ENCODE measurements at places on chromosomes 3 and 15.

GRCh38 chr3:142275856-142276255 is 50.5 kb upstream of the GK5 start:
- no peak for DNase-seq

- no peak for DNase-seq
Observed at GRCh38 chr15:75233504-75234190, 24.5 kb upstream of the GOLGA6C start.

DNA sequence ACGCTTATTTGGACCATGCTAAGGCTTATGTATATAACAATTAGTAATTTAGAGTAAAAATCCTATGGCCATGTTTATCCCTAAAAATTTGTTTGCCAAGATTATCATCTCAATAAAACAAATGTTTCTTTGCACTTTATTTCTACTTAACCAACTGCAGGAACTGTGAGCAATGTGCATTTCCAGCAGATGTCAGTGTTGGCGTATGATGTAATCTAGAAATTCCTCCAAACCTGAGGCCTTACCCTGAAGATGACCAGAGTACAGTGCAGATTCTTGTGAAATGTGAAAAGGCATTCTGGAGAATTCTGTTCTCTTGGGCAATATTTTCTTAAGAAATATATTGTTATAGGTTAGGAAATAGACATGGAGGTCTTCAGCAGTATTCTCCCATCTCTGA is 205.9 kb downstream of the MBNL1 start:
- DNase-seq, result no peak

- no peak for DNase-seq
Observed at GRCh38 chr3:185732782-185733181, 92.1 kb downstream of the IGF2BP2 start.

DNA sequence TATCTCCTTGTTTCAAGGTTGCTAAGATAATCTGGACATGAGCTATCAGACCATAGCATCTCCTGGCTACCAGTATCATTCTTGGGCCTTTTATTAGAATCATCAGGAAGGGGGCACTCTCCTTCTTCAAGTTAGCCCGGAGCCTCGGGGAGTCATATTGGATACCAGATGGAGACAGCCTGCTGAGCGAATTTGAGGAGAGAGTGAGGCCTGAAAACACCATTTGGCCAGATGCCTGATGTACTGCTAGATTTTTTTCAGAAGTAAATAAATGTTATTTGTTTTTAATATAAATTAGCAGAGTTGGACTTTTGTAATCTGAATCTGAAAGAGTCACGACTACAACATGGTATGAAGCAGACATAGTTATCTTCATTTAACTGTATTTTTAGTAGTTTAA is 848.6 kb downstream of the IGSF11 start:
- DNase-seq, result no peak

DNA sequence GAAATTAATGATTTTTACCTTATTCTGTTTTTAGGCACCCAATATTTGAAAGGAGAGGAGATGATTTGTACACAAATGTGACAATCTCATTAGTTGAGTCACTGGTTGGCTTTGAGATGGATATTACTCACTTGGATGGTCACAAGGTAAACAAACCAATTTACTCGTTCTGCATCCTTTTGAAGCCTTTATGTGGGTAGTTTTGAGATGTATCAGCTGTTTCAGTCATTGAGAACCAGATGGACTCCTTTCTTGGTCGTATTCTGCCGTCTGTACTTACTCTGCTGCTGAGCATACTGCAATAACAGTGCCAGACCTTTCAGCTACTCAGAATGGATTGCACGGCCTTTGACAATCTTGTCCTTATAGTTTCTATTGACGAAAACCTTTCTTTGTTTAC is 13.3 kb downstream of the DNAJB11 start:
- no peak for DNase-seq

- no peak for DNase-seq
Observed at GRCh38 chr3:24562895-24563294, 68.2 kb upstream of the THRB start.

DNA sequence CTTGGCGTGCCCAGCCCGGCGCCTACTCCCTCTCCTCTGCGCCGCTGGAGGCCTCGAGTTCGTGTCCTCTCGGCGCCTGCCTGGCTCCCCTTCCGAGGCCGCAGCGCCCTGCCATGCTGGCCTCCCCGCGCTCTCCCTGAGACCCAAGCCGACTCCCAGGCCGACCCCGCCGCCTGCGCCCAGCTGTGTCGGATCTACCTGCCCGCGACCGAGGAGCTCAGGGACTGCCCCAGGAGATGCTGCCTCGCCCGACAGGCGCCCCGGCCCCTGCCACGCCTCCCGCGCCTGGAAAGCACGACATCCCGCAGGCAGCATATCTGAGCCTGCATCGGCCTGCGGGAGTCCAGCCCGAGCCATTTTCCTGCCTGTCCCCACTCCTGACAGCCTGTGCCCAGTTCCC is 16.1 kb downstream of the PAQR9 start:
- DNase-seq, result no peak

GRCh38 chr3:23685541-23686258 is 120.1 kb upstream of the UBE2E1 start:
- no peak for DNase-seq

DNA sequence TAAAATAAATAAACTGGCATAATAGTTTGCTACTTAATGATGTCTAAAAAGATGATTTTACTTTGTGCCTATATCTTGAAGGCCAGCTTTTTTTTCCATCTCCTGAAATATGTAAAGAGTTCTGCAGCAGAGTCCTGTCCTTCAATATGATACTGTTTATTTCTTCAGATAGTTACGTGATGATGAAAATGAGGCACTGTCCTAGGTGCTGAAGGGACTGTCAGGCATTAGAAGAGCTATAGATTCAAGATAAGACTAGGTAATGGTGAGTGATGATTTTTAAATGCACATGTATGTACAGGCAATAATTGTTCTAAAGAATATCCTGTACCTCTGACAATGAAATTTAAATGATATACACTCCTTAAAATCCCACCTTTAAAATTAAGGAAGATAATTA is 326.9 kb upstream of the DNAJC19 start:
- no peak for DNase-seq

- DNase-seq, result no peak
Observed at GRCh38 chr15:86073281-86073680, 6.4 kb upstream of the AGBL1 start.

DNA sequence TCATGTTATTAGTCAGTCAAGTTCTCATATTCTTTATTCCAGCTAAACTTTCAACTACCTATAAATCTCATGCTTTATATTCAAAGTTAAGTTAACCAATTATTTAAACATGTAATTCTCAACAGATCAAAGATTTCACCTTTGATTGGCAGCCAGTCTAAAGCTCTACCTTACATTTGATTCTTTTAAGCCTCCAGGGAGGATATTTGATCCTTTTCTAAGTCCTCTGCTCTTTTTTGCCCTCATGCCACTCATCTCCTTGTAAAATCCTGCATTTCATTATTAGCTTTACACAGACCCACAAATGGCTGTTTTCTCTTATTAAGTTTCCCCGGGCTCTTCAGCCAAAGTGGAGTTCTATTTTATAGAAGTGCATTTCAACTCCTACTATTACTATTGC is 134.1 kb downstream of the NLGN1 start:
- DNase-seq, result no peak

DNA sequence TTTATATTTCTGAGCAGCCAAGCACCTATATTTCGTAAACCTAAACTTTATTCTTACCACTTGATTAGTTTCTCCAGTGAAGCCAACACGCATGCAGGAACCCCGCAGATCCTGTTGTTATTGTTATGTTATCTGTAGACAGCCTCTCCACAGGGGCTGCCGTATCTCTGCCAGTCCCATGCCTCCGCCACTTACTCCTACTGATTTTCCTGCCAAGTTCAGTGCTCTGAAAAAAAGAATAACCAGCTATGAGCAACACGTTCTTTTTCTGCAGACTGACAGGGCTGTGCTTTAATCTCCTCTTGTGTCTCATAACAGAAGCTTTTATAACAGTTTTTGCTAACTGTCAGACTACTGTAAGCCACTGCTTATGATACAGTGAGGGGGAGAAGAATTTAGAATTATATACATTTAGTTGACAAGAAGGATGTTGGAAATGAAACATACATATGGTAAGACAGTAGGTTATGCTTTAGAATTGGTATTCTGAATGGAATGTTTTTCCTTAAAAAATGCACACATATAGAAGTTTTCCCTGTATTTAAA is 347.4 kb downstream of the SI start:
- no peak for DNase-seq

GRCh38 chr15:80777137-80777536 is 2.0 kb upstream of the CEMIP start:
- no peak for DNase-seq

- no peak for DNase-seq
Observed at GRCh38 chr3:71685686-71686085, 39.5 kb downstream of the EIF4E3 start.

DNA sequence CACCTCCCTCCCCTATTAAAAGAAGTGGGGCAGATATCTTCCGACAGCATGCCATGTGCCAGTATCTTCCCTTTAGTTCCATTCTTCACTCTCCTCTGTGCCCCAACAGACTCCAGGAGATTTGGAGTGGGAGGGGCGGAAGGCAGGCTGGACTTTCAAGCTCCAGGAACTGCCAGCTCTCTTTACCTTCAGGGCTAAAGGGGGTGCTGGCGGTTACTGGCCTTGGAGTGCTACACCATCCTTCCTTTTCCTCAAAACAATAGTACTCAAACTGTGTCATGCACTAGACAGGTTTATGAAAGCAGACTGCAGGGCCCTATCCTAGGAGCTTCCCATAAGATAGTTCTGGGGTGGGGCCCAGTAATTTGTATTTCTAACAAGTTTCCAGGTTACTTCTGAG is 6.0 kb downstream of the LINS1 start:
- no peak for DNase-seq

GRCh38 chr3:4977001-4977852 is 2.0 kb upstream of the BHLHE40 start:
- DNase-seq, result no peak

DNA sequence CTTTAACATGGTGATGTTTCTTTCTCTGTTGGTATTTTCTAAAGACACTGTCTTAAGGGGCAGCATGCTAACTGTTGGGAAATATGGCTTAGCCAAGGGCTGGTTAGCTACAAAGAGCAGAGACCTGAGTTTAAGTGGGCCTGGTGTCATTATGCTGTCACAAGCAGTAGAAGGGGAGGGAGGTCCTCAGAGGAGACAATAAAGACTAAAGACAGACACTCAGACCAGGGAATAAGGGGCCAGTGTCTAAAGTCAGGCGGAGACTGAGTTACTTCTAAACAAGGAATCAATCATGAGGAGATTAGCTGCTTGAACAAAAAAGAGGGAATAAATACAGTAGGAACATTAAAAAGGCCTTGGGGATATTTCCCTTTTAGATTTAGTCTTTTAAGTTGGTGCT is 142.7 kb upstream of the DPPA4 start:
- no peak for DNase-seq

DNA sequence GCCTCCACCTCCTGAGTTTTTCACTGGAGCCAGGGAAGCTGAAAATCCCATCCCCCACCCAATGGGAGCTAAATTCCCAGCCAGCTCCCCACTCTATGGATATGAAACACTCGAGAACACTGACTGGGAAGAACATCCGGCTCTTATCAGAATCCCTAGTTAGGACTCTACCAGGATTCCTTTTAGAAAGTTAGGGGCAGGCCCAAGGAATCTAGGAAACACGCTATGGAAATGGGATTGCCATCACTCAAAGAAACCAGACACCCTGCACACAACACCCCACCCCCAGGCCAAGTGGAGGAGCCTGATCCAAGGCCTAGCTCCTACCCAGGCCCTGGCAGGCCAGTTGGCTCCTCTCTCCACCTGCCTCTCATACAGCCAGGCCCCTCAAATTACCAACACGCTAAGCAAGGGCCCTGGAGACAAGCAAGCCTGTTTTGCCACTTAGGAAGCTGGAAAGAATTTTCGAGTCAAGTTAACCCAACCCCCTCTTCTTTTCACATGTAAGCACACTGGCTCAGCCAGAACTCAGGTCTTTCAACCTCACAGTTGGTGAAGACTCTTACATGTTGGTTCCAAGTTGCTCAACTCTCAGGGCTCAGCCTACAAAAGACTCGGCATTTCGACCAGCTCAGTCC is 75.5 kb downstream of the RBPMS2 start:
- DNase-seq, result no peak

GRCh38 chr15:28876131-28876844 is 9.5 kb upstream of the APBA2 start:
- no peak for DNase-seq

- DNase-seq, result no peak
Observed at GRCh38 chr3:53921296-53921695, 29.6 kb upstream of the SELENOK start.

GRCh38 chr3:77562089-77562488 is 522.2 kb downstream of the ROBO2 start:
- DNase-seq, result no peak

- DNase-seq, result no peak
Observed at GRCh38 chr3:21502656-21503055, 248.4 kb downstream of the ZNF385D start.

DNA sequence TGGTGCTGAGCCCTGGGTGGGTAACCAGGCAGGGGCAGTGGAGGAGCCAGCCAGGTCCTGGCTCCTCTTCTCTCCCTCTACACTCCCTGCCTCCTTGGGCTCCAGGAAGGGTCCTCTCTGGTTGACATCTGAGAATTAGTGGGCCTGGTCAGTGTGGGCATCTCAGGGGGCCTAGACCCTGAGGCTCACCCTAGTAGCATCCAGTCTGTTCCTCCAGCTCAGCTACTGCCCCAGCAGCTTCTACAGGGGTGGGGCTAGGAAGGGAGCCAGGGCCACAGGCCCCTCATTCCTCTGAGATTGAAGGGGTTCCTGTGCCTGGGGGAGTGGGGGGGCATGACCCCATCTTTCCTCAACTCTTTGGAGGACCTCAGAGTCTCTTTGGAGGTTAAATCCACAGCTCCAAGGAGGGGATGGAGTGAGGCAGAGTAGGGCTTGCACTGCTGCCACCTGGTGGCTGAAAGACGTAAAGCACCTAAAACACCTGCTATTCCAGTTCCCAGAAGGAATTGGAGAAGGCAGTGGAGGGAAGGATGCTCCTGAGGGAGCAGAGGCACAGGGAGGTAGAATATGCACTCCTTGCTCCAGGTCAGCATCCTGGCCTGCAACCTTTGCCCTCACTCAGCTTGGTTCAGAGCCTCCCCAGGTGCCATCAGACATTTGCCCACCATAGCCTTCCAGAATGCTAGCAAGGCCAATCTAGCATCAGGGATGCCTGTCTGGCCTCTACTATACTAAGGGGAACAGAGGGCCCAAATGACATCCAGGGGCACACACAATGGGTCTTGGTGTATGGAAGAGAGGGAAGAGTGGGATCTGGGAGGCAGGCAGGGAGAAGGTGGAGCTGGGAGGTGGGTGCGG is 25.1 kb downstream of the C3orf18 start:
- no peak for DNase-seq

DNA sequence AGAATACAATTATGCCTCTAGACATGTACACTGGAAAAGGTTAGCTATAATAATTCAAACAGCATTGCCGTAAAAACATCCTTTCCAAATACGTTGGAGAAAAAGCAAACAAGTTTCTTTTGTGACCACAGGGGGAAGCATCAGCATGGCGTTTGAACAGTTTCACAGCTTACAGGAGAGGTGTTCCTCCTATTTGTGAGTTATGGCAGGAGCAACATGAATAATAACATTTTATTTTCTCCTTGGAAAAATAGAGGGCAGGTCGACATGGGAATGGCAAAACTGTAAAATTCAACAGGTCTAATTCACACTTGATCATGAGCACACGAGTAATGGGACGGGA is 39.7 kb upstream of the GADL1 start:
- DNase-seq, result no peak

- no peak for DNase-seq
Observed at GRCh38 chr3:23601091-23601822, 204.5 kb upstream of the UBE2E1 start.
